ENCODE measurements at places on chromosomes 5 and 9. TPM values are rescaled to one million over a fixed set of nuclear protein-coding genes. Genes with fewer than 3 reads are reported as not detected.

DNA sequence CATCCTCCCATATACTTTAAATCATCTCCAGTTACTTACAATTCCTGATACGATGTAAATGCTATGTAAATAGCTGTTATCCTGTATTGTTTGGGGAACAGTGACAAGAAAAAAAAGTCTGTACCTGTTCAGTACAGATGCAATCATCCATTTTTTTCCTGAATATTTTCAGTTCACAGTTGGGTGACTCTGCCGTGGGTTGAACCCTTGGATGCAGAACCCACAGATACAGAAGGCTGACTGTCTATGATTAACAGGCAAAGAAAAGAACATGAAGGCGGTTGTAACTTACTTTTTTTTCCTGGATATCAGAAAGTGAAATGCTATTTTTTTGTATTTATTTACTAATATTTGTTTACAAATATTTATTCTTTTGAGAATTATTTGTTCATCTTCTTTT, 33.2 kb downstream of the DAP start:
- no peak for DNase-seq

The TPPP gene
- total RNA-seq: 0.53 TPM

The COQ4 gene
- total RNA-seq: 33.0 TPM

- no peak for DNase-seq
These were observed 20.0 kb upstream of the NPM1 start for GRCh38 chr5:171367424-171368370.

DNA sequence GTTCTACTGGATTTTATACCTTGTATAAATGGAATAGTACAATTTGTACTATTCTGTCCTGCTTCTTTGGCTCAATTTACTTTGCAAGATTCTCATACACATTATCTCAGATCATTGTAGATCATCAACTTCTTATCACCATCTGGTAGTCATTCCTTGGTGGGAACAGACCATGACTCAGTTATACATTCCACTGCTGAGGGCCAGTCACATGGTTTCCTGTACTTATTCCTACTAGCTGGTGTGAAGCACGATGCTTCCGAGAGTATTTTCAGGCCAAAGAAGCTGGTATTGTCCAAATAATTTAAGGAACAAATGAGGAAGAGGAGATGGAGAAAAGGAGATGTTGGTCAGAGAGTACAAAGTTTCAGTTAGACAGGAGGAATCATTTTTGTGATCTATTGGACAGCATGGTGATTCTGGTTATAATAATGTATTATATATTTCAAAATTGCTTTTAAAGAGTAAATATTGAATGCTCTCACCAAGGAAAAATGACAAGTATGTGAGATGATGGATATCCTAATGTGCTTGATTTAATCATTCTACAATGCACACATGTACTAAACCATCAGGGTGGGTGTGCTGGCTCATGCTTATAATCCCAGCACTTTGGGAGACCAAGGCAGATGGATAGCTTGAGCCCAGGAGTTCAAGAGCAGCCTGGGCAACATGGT, 124.1 kb downstream of the SYK start:
- DNase-seq: no peak

The GFPT2 gene
- total RNA-seq: 0.12 TPM

GRCh38 chr5:109195667-109196066, 214.1 kb downstream of the PJA2 start:
- no peak for DNase-seq
